ENCODE measurements at places on chromosomes 16 and 17.
A peak's percentile ranks its signal among the peaks of the same experiment; 100 is the strongest.

- no peak for DNase-seq
Measured at GRCh38 chr16:75584108-75584507, 17.9 kb downstream of the GABARAPL2 start.

DNA sequence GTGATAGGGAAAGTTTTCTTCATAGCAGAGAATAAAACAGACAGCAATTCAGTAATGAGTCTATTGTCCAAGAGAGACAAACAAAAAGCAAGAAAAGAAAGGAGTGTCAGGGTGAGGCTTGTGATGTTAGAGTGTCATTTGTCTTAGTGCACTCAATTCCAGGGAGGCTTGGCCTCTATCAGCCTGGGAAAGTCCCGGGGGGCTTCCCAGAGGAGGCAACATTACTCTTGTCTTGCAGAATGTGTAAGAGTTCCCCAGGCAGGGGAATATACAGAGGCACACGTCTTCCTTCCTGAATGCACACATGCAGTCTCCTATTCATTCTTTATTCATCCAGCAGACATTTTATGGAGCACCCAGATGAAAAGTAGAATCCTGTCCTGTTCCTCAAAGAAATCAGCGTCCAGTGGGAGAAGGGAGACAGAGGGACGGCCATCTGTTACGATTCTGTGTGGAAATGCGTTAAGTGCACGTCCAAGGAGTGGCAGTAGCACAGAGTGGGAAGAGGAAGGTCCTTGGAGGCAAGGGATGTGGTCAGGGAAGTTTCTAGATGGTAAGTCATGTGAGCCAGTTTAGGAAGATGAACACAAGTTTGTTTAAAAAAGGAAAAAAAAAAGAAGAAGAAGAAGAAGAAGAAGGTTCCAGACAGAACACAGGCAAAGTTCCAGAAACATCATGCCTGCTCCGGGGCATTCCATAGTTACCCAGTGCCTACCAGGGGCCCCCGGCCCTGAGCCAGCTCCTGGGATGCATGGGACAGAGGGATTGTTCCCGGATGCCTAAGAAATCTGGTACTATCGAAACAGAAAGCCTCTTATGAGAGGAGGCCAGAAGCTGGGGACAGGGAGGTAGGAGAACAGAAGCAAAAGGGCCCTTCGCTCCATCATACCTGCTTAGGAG, 21.1 kb downstream of the CACNG4 start:
- DNase-seq = no peak

DNA sequence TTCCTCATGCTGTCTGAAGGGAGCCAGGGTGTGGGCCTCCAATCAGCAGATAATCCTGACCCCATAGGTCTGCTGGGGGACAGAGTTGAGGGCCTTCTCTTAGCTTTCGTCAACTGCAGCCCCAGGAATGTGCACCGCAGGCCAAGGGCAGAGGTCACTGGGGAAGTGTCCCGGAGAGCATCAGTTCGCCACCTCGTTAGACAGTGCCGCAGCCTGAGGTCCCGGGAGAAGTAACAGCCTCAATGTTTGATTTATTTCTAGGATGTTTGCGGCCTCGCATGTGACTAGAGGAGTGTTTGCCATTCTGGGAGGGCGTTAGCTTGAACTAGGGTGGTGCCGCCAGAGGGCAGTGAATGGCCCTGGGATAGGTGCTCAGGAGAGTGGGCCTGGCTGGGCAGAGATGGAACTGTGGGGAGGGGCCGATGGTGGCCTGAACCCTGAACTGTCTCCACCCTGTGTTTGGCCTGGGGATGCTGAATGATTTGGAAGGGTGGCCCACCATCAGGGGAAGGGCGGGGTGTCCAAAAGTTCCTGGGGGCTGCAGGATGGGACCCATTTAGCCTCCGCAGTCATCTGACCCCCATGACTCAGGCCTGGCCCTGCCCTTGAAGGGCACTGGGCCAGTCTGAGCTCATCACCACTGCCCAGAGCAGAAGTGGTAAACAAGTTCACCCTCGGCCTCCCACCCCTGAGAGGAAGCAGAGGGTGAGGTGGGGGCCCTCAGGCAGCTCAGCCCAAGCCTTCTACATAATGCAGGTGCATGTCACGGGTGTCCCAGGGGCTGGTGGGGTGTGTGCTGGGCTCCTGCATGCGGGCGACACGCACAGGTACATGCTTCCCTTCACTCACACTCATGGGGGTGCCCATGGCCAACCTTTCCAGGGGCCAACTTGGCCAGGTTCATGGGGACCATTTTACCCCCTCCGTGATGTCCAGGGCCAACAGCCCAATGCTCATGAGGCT, 12.4 kb upstream of the TAC4 start:
- no peak for DNase-seq

GRCh38 chr16:71514476-71514875, 11.8 kb upstream of the CHST4 start:
- no peak for DNase-seq

DNA sequence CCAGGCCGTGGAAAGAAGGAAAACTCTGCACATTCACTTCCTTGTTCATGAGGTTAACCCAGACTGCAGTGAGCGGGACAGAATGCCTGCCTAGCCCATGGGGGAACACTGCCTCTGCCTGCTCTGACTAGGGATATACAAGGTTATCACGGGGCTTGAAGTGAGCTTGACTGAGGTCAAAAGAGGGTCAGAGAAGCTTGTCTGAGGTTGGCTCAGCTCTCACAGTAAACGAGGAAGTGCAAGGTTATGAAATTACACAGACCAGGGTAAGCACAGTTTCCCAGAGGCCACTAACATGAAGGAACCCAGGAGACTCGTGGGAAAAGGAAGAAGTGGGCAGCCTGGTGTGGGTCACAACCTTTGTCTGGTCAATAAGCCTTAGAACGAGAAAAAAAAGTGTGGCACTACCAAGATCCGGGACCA, 28.7 kb downstream of the HIC1 start:
- peak; percentile 20 for DNase-seq

DNA sequence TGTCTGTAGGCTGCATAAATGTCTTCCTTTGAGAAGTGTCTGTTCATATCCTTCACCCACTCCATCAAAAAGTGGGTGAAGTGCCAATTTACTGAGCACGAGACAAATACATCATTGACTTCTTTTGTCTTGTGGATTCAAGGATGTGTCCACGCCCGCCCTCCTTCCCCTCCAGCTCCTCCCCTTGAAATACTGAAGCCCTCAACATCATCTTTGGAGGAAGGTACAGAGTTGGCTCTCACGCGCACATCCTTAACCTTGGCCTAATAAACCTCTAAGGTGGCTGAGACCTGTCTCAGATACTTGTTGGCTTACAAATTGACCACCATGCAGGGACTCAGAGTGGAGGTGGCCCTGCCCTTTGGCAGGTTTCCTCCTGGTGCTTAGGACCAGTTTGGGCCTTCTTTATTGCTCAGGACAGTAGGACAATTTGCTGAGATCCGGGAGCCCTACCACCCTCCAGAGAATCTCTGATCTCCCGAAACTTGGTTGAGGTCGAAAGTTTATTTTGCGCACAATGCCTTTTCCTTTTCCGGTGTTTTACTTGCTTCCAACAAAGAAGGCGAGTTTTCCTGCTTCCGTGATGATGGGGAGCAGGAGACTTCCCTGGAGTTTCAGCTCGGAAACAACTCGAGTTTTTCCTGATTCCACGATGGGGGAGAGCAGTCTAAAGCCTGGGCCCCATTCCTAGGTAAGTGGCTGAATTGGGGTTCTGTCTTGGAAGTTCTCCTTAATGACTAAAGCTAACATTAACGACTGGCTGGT, 14.1 kb upstream of the CDK10 start:
- DNase-seq = no peak

DNA sequence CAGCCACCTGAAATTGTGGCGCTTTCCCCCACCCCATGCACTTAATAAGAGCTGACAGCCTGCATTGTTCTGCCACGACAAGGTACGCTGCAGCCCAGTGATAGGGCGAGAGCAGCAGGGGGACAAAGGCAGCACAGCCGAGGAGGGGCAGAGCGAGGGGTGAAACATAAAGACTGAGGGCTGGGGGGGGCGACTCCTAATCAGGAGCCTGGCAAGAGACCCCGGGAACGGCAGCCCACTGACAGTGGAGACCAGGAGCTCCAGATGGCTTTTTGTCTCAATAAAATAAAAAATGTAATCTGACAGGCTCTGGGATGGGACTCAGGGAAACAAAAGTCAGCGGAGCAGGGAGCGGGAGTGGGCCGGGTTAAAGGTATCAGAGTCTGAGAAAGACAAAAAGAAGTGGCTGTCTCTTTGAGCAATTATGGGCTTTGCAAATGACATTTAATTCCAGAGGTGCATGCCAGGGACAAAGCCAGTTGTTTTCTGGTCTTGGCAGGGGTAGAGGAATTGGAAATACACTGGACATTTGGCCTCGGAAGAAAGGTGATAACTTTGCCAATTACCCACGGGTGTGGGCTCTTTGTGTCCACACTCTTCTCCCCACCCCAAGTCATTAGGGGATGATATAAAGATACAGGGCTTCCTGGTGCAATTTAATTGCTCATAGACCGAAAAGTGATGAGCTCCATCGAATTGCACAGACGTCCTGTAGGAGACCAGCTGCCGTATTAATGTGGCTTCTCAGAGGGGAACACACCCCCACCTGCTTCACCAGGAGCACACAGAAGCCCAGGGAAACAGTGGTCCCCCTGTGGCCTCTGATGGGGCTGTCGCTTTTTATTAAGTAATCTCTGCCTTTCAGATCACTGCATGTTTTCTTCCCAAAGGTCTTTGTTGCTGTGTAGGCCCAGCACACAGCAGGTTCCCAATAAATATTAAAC, 17.6 kb upstream of the CCDC182 start:
- DNase-seq = no peak

DNA sequence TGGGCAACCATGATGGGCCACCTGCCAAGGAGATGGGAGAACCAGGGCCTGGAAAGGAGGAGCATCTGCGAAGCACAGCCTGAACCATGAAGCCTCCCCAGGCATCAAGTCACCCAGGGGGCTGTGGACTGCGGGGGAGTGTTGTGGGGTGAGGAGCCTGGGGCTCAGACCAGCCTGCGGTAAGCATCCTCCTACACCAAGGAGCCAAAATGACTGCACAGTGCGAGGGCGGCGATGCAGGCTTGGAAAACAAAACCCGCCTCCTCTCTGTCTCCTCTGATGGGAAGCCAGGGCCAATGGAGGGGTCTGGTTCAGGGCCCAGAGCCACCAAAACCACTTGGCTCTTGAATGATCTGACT, 18.1 kb upstream of the MAF start:
- no peak for DNase-seq

- no peak for DNase-seq
Measured at GRCh38 chr17:2123375-2124251, 68.7 kb downstream of the HIC1 start.

GRCh38 chr16:49589544-49590031, 216.0 kb downstream of the C16orf78 start:
- no peak for DNase-seq

GRCh38 chr17:72692676-72693075, 399.8 kb downstream of the SLC39A11 start:
- peak; percentile 31 for DNase-seq

GRCh38 chr17:4248504-4249277, 15.1 kb downstream of the ANKFY1 start:
- no peak for DNase-seq

GRCh38 chr16:28321700-28322411, 29.5 kb downstream of the SBK1 start:
- no peak for DNase-seq

GRCh38 chr16:51636920-51637769, 486.1 kb upstream of the SALL1 start:
- DNase-seq = no peak

DNA sequence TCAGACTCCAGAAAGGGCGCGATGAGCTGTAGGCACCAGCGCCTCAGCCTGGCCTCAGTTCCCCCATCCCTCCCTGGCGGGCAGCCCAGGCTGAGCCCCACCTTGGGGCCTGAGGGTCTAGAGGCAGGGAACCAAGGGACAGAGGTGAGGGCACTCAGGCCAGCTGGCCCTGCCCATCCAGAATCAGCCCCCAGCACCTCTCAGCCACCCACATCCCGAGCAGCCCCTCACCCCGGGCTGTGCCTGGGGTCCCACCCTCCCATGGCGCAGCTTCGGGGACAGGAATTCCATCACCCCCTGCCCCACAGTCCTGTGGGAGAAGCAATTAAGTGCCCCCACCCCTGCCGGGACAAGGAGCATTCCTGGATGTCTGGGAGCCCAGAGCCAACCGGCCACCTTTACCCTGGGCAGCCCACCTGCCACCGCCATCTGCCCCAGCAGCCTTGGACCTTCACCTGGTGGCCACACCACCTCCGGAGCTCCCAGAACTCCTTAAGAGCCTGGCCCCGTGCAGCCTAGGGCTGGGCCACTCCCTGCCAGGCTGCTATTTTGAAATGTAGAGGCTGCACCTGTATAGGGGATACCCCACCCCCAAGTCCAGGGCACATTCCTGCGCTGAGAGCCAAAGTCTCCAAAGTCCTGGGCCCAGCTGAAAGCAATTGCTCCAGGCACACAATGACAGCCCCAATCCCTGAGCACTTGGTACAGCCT, 33.7 kb upstream of the PVALEF start:
- no peak for DNase-seq

GRCh38 chr17:48374650-48375230, 55.3 kb downstream of the SKAP1 start:
- DNase-seq = no peak

DNA sequence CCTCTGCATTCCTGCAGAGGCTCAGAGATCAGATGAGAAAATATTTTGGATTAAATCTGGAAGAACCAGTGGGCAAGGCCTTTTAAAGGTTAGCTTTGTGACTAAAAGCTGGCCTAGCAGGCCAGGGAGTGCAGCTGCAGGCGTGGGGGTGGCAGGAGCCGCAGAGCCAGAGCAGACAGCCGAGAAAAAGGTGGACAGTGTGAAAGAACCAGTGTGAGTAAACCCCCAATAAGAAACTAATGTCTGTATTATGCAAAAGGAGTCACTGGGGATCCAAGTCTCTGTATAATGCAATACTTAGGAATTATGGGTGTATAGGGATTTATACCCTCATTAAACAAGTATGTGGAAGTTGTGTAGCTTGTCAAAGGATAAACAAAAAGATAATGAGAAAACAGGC, 21.4 kb upstream of the SPACA3 start:
- no peak for DNase-seq

GRCh38 chr17:43211480-43212402, at the start of gene TMEM106A:
TMEM106A (plus strand) TSS chr17:43211875; CDS start chr17:43213042, 1,167 bp downstream.
- peak; percentile 91 for DNase-seq

- DNase-seq = no peak
Measured at GRCh38 chr17:73335591-73336407, 24.0 kb upstream of the CDC42EP4 start.

DNA sequence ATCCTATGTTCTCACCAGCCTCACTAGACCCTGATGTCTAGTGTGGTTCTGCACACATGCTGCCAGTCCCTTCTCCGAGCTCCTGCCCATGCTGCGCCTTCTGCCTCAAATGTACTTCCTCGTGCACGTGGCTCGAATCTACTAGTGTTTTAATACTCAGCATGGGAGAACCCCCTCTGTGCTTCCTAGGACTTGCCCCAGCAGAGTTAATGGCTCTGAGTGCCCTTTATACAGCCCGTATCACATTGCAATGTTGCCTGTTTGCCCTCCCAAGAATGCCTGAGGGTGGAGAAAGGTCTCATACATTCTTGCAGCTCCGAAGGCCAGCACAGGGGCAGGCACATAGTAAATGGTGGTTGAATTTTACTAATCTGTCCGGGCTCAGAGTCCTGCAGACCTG, 190.8 kb upstream of the NLRP1 start:
- no peak for DNase-seq
